ENCODE measurements at places on chromosomes 12 and 14.

- DNase-seq: no peak
Observed at GRCh38 chr12:102631274-102631673, 150.9 kb upstream of the IGF1 start.

DNA sequence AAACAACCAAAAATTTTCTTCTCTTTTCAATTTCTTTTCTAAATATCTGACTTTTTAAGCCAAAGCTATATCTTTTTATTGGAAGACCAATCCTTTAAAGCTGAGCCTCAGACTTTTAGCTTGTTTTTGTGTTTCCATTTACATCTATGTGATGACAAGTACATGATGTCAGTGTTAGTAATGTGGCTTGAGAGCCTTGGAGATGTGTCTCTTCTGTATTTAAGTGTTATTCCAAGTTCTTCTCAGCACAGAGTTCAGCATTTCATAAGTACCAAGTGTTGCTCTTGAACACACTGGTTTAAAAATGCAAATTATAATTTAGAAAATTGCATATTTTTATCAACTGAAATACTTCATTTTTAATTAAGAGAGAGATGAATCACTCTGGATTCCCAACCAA lies 948.9 kb upstream of the FLRT2 start:
- no peak for DNase-seq

DNA sequence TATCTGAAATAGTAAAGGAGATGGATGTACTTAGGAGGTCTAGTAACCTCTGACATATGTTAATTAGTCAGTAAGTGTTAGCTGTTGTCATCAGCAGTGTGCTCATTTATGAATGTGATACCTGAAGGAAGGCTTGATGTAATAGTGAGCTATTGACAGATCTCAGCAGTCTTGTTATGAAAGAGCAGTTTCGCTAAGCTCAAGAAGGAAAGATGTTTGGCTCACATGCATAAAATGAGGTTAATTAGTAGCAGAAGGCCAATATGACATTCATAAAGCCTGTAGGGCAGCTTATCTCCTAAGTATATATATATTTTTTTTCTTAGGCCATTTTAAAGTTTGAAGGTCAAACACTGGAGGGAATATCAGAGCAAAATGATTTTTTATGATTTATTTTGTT lies 2.8 kb downstream of the FAM234B start:
- DNase-seq: no peak

DNA sequence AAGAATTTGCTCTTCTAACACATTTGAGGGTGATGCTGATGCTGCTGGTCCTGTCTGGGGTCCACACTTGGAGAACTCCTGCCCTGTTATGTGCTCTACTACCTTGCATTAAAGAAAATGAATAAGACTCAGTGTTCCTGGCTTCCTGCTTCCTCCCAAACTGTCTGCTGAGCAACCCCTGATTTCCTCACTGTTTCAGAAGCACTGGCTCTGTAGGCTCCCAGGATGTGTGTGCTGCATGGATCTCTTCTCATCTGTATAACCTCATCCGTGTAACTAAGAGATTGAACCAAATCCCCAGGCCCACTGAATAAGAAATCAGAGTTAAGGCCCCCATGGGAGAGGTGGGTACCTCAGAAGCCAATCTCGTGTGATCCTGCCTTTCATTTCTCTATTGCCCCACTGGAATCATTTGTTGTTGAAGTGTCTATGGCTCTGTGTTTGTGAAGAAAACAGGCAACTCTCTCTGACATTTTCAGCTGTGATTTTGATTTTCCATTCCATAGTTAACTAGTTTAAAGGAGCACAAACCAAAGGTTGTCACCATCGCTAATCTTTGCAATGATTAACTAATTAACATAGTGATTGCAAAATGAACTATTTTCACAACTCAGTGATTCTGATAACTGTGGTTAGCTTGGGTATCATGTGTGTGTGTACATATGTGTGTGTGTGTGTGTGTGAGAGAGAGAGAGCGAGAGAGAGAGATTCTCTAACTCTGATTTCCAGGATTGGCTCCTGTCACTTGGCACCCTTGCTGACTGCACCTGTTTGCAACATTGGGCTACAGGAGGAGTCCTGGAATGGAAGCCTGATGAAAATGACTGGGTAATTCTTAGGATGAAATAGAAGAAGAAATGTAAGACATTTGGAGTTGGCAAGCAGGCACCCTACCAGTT lies 196.2 kb downstream of the SLC38A4 start:
- DNase-seq: no peak
